Epithelial cell of proximal tubule (primary cell): ENCODE measurements at places on chromosomes 6 and 20. TPM values are rescaled to one million over a fixed set of nuclear protein-coding genes. Genes with fewer than 3 reads are reported as not detected.

The PRR18 gene
- 0.94 TPM in 1 of 2 replicates, not detected in the other for total RNA-seq

The TFAP2D gene
- not detected in 2 replicates for total RNA-seq

The DNAAF9 gene
- 3.5 and 7.7 TPM in 2 replicates for total RNA-seq

The RUNX2 gene
- total RNA-seq = 12.7 and 13.1 TPM in 2 replicates

The SNAI1 gene
- 1.4 and 2.0 TPM in 2 replicates for total RNA-seq

The MAN1A1 gene
- total RNA-seq = 16.1 and 23.4 TPM in 2 replicates

The ZBTB12 gene
- 1.5 TPM in 2 replicates for total RNA-seq

The PHACTR1 gene
- total RNA-seq = 0.98 and 2.3 TPM in 2 replicates

The MAS1 gene
- total RNA-seq = not detected in 2 replicates

The NRSN1 gene
- not detected in 2 replicates for total RNA-seq

The ZNF133 gene
- total RNA-seq = 7.7 and 16.1 TPM in 2 replicates

The ARFGEF3 gene
- 7.8 and 9.5 TPM in 2 replicates for total RNA-seq

The CYP39A1 gene
- 1.3 and 1.7 TPM in 2 replicates for total RNA-seq

The SLC24A3 gene
- total RNA-seq = not detected in 2 replicates

The MYCT1 gene
- not detected in 2 replicates for total RNA-seq

The DEFB110 gene
- not detected in 2 replicates for total RNA-seq

The BEND3 gene
- 2.8 and 3.8 TPM in 2 replicates for total RNA-seq

The ACTL10 gene
- 2.2 TPM in 2 replicates for total RNA-seq

The RBM24 gene
- total RNA-seq = 3.2 and 5.4 TPM in 2 replicates

The CASS4 gene
- total RNA-seq = under 0.01 and 0.14 TPM in 2 replicates

The TMEM217 gene
- total RNA-seq = 0.80 and 0.86 TPM in 2 replicates

The WFDC5 gene
- total RNA-seq = not detected in 2 replicates

The BMP2 gene
- 32.1 and 54.9 TPM in 2 replicates for total RNA-seq

The TFAP2C gene
- 0.23 and 0.94 TPM in 2 replicates for total RNA-seq

The PPP1R3G gene
- 0.94 and 2.5 TPM in 2 replicates for total RNA-seq

The TRIM38 gene
- total RNA-seq = 3.0 and 4.2 TPM in 2 replicates

The SOX12 gene
- 7.9 and 10.1 TPM in 2 replicates for total RNA-seq

The TSHZ2 gene
- total RNA-seq = 0.06 TPM in 1 of 2 replicates, not detected in the other

The EPPIN gene
- total RNA-seq = not detected in 2 replicates

The TREM1 gene
- 2.0 TPM in 1 of 2 replicates, not detected in the other for total RNA-seq

The HSPA1L gene
- 0.29 and 0.35 TPM in 2 replicates for total RNA-seq

The MGME1 gene
- total RNA-seq = 15.2 and 23.7 TPM in 2 replicates

The ELOVL2 gene
- 1.3 and 1.4 TPM in 2 replicates for total RNA-seq

The SLC22A2 gene
- total RNA-seq = not detected in 2 replicates

The PRSS35 gene
- total RNA-seq = 0.06 and 0.14 TPM in 2 replicates

The PRL gene
- total RNA-seq = not detected in 2 replicates

The EEF1E1 gene
- 88.8 and 136 TPM in 2 replicates for total RNA-seq

The WFDC10B gene
- not detected in 2 replicates for total RNA-seq

The ZBTB46 gene
- total RNA-seq = 0.58 and 0.72 TPM in 2 replicates

The DUSP15 gene
- total RNA-seq = not detected in 2 replicates

The BMP6 gene
- total RNA-seq = 0.29 and 1.3 TPM in 2 replicates

The DDO gene
- total RNA-seq = 0.07 TPM in 1 of 2 replicates, not detected in the other

The GSTA4 gene
- 10.5 and 12.1 TPM in 2 replicates for total RNA-seq

The EIF2S2 gene
- 103 and 119 TPM in 2 replicates for total RNA-seq

The C20orf141 gene
- total RNA-seq = 1.1 TPM in 1 of 2 replicates, not detected in the other

The TMEM242 gene
- total RNA-seq = 5.2 and 8.0 TPM in 2 replicates

The PRRT1 gene
- not detected in 2 replicates for total RNA-seq

The C6orf58 gene
- not detected in 2 replicates for total RNA-seq

The SDC4 gene
- total RNA-seq = 153 and 239 TPM in 2 replicates

The PGK2 gene
- not detected in 2 replicates for total RNA-seq
